Mesothelial cell of epicardium (in vitro differentiated cells): ENCODE measurements at places on chromosomes 13 and 19.

DNA sequence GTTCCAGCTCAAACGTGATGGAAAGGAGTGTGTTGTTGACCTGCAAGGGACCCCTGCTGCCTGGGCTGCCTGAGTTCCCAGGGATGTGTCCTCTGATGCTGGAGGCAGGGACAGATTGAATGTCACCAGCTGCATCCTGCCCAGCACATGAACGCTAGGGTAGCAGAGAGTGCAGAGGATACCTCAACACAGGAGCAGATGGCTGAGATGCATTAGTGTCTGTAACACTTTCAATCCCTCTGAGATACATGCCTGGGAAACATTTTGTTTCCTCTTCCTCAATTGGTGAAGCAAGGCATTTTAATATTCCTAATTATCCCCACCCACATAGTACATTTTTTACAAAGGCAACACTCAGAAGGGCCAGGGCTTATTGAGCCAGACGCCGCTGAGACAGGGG lies 106.4 kb upstream of the UBL3 start:
- no peak for DNase-seq

DNA sequence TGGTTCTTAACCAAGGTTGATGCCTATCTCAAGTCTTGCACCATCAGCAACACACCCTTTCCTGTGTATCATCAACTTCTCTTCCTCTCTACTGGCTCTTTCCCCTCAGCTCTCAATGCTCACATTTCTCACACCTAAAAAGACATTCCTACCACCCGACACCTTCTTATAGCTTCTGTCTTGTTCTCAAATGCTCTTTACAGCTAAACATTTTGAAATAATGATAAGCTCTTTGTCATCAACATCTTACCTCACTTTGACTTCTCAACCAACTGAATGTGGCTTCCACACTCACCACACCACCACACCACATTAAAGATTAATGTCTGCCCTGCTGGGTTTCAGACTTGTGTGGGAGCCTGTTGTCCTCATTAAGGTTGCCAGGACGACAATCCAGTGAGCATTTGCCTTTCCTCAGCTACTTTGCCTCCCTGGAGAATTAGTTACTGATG lies 67.8 kb downstream of the RXFP2 start:
- no peak for DNase-seq

DNA sequence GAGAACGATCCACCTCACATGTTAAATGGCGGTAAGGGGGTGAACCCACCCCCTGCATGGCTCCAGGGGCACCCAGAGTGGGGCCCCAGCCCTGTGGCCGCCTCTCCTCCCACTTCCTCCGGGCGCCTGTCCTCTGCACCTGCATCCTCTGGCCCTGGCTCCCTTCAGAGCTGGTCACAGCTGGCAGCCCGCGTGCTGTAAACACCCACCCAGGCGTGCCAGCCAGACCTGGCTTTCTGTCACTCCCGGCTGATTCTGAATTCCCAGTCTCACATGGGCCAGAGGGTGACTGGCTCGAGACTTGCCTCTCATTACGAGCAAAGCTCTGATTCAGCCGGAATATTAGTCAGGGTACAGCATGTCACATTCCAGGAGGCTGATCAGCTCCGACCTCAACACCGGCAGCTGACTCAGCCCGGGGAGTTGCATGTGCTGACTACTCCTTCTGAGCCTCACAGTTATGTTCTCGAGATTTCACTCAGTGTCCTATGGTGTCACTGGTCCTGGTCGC lies 75.1 kb downstream of the GNG7 start:
- DNase-seq: no peak

GRCh38 chr13:74732736-74733385 lies 598.7 kb upstream of the KLF12 start:
- no peak for DNase-seq

- DNase-seq: no peak
These were observed 3.5 kb downstream of the RASA3 start for GRCh38 chr13:114128624-114129522.

DNA sequence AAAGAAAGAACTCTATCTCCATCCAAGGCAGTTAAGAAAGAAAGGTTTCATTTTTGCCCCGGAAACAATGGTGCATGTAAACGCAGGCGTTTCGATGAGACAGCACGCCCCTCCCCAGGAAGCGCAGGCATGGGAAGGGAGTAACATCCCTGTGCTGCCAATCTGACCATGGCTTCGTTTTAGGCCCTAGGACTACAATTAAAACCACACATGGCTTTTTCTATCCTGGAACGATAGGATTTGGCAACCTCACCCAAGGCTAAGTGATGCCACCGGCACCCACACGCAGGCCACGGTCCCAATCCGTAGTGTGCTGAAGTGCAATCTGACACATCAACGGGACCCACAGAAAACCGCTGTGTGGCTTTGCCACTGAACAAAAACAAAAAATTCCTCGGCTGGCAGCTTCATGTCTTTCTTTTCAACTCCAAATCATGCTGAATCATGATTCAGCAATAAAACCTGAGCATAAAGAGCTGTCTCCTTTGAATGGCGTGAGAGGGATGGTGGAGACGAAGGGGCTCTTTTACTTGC lies 24.2 kb downstream of the RANBP3 start:
- DNase-seq: no peak

DNA sequence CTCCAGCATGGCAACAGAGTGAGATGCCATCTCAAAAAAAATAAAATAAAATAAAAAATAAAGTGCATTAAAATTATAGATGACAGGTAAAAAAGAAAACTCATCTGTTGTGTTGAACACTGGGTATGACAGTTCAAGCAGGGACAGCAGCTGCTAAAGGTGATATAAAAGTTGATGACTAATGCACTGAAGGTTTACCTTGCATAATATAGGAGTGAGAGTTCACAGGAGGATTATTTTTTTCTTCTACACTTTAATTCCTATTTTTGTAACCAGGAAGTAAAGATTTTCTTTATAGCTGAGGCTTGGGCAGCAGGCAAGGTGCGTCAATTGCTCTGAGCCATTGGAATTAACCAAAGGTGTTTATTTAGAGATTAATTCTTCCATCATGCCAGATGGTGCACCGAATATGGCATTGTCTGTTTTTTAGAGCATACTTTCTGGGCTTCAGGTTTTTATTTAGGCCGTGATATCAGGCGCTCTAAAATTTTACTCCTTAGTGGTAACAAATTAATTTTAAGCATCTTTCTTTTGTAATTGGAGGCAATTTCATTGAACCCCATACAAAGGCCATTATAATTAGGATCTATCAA lies 337.0 kb upstream of the SLC10A2 start:
- no peak for DNase-seq

GRCh38 chr13:110431425-110432294 lies 124.6 kb downstream of the COL4A2 start:
- DNase-seq: no peak

DNA sequence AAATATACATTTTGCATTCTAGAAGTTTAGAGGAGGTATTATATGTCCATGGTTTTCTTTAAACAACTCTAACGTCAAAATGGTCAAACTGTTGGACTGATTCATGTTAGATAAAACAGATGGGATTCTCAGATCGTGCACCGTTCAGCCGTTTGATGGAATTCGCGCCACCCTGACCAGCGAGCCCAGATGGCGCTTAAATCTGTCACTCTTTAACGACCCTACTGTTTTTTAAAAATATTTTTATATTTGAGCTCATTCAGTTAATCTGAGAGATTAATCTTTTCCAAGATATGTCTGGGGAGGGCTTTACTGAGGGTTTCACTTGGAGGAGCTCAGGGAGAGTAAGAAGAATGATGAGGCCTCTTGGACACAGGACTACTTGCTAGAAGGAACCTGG lies 164.4 kb downstream of the TM9SF2 start:
- DNase-seq: no peak

DNA sequence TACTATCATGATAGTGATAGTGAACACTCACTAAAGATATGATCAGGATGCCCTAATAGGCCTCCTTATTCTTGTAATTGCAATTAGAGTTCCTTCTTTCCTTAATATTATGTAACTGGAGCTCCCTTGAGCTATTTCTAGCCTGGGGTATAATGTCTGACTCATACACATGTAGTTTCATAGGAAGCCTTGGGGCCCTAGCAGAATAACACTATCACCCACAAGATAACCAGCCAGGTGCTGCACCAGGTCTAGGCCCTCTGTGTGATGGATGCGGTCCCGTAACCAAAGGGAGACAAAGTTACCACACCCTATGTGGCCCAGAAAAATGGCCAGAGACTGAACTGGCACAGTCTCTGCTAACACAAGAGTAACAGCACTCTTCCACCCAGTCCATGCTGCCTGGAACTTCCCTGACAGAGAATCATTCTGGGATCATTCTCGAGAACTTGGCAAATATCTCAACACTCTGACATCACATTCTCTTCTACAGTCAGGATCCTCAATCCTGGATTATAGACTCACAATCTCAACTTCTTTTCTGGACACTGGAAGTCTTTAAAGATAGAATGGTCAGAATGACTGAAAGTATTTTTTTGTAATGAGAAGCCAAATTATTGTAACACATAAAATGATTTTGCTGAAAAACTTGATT lies 32.6 kb upstream of the IGFL4 start:
- no peak for DNase-seq

GRCh38 chr13:111317571-111318345 lies 2.7 kb upstream of the TEX29 start:
- no peak for DNase-seq

GRCh38 chr19:19911150-19911549 lies 10.4 kb downstream of the ZNF93 start:
- DNase-seq: no peak

DNA sequence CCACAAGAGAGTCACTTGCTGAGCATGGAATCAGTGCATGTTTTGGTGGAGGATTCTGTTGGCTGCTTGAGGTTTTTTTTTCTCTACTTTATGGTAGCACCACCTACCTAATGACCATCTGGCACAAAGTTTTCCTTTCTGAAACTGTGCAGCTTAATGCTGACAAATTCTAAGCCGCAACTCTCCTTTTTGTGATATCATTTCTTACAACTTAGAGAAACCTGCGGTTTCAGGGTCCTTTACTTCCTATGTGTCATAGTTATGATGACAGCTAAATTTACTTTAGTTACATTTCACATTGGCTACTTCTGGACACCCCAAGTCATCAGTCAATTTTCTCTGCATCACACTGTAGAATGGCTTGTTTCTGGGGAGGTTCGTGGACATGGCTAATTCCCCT lies 115.4 kb upstream of the TMTC4 start:
- DNase-seq: no peak

GRCh38 chr13:47549219-47549752 lies 451.8 kb downstream of the SUCLA2 start:
- DNase-seq: no peak

GRCh38 chr19:4638317-4638716 lies 999 bp upstream of the TNFAIP8L1 start:
- DNase-seq: no peak

GRCh38 chr19:3003046-3003445 lies 25.7 kb downstream of the TLE6 start:
- no peak for DNase-seq
